ENCODE measurements at places on chromosomes 2 and 18. TPM values are rescaled to one million over a fixed set of nuclear protein-coding genes. Genes with fewer than 3 reads are reported as not detected.

The NAT8 gene
- not detected for polyA plus RNA-seq

The METTL5 gene
- polyA plus RNA-seq: 161 TPM

The FLACC1 gene
- polyA plus RNA-seq: not detected

DNA sequence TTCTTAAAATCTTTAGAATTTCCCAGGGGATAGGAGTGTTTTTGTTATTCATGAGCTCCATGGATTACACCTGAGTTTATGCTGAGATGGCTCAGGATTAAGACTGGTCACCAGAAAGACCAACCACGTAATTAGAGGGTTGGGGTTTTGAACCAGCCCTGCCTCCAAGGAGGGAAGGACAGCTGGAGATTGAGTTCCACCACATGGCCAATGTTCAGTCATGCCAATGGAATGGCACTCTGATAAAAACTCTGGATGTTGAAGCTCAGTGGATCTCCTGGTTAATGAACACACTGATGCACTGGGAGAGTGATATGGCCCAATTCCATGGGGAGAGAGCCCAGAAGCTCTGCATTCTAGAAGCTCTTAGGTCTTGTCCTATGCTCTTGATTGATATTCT is 38.7 kb upstream of the PTPN4 start:
- no peaks in the 10 kb centered on the region for H3K4me1 ChIP-seq
- H3K4me3 ChIP-seq: no peak overlapping the region
- no peak overlapping the region for H3K27ac ChIP-seq
- no peaks in the 10 kb centered on the region for H3K36me3 ChIP-seq

The C2orf66 gene
- polyA plus RNA-seq: not detected

DNA sequence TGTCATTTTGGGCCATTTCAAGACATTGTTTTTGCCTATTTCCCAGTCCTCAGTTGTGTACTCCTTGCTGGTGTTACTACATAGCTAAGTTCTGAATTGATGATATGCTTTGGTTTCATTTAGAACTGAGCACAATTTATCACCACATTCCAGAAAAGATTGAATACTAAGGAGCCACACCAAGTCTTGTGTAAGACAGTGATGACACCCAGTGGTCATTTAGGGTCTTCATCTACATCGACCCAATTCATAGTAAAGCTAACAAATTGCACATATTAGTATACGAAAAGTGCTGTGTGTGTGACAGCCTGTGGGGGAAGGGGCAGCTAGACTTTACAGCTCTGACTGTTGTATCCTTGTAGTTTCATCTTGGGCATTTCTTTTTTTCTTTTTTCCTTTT is 10.9 kb upstream of the DLX2 start:
- no peak overlapping the region for H3K4me3 ChIP-seq
- no peak for DNase-seq
- H3K36me3 ChIP-seq: no peaks in the 10 kb centered on the region
- no peak overlapping the region for H3K27ac ChIP-seq

- H3K27ac ChIP-seq: no peak overlapping the region
- H3K36me3 ChIP-seq: no peaks in the 10 kb centered on the region
- DNase-seq: no peak
- H3K4me3 ChIP-seq: no peak overlapping the region
- H3K4me1 ChIP-seq: no peaks in the 10 kb centered on the region
These were observed 65.4 kb downstream of the CCDC85A start for GRCh38 chr2:56248965-56249742.

The USP40 gene
- polyA plus RNA-seq: 17.8 TPM

DNA sequence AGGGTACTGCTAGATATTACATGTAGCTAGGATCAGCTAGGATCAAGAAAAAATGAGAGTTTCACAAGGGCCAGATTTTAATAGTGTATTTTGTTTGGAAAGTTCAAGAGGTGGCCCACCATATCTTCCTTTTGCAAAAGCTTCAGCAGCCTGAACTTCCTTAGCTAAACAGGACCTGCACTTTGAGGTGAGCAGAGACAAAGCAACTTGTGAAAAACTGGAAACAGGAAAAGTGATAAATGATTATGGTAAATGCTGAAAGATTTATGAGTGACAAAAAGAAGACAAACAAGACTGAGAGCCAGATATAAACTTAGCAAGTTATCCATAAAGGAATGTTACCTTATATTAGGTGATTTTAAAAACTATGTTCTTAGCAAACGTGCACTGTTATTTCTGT is 123.6 kb downstream of the ZNF521 start:
- no peak for DNase-seq
- no peaks in the 10 kb centered on the region for H3K36me3 ChIP-seq
- H3K4me3 ChIP-seq: no peak overlapping the region
- no peaks in the 10 kb centered on the region for H3K4me1 ChIP-seq
- H3K27me3 ChIP-seq: no peaks in the 10 kb centered on the region
- H3K27ac ChIP-seq: no peak overlapping the region

The ANTXR1 gene
- polyA plus RNA-seq: not detected

The C2orf72 gene
- not detected for polyA plus RNA-seq

DNA sequence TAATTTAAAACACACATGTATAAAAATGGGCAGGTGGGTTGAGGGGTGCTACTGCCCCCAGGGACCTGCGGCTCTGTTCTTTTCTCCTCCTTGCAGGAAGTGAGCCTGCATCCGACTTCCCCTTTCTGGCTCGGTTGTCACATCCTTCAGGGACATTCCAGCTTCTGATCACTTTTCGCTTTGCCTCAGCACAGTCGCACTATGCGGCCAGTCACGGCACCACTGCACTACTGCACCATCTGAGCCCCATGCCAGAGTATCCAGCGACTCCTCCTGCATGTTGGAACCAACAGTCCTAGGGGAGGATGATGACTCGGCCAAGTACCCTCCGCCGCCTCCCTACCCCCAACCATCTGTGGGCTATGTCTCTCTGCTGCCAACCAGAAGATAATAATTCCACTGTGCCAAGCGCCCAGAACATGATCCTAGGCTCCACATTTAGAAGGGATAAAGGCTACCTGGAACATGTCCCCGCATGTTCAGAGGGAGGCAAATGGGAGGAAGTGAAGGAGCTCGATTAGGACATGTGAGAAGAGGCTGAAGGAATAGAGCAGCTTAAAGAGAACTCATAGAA is 17.6 kb downstream of the CDC42EP3 start:
- H3K27ac ChIP-seq: peak overlapping the region; percentile 99
- no peaks in the 10 kb centered on the region for H3K27me3 ChIP-seq
- DNase-seq: peak; percentile 84
- H3K4me3 ChIP-seq: peak overlapping the region; percentile 75
- peaks cover 69% of the 10 kb centered on the region for H3K4me1 ChIP-seq
- H3K36me3 ChIP-seq: peaks cover 6% of the 10 kb centered on the region

The GPR39 gene
- polyA plus RNA-seq: not detected

- no peaks in the 10 kb centered on the region for H3K4me1 ChIP-seq
- H3K36me3 ChIP-seq: no peaks in the 10 kb centered on the region
- H3K27me3 ChIP-seq: no peaks in the 10 kb centered on the region
- H3K4me3 ChIP-seq: no peak overlapping the region
These were observed 68.8 kb upstream of the CWC22 start for GRCh38 chr2:180075870-180076269.

- H3K27ac ChIP-seq: no peak overlapping the region
- H3K4me3 ChIP-seq: no peak overlapping the region
- no peaks in the 10 kb centered on the region for H3K4me1 ChIP-seq
- H3K36me3 ChIP-seq: no peaks in the 10 kb centered on the region
These were observed 923 bp downstream of the FIGLA start for GRCh38 chr2:70789304-70790135.

The ABCG5 gene
- polyA plus RNA-seq: not detected

GRCh38 chr18:8562919-8563318 is 46.3 kb upstream of the RAB12 start:
- no peak for DNase-seq
- no peaks in the 10 kb centered on the region for H3K36me3 ChIP-seq
- H3K27ac ChIP-seq: no peak overlapping the region
- no peaks in the 10 kb centered on the region for H3K27me3 ChIP-seq
- no peaks in the 10 kb centered on the region for H3K4me1 ChIP-seq

- no peak for DNase-seq
- H3K27ac ChIP-seq: no peak overlapping the region
- no peaks in the 10 kb centered on the region for H3K4me1 ChIP-seq
- H3K36me3 ChIP-seq: no peaks in the 10 kb centered on the region
- no peaks in the 10 kb centered on the region for H3K27me3 ChIP-seq
These were observed 187.9 kb downstream of the VAPA start for GRCh38 chr18:10101729-10102128.

The SERPINB10 gene
- polyA plus RNA-seq: 12.4 TPM

- DNase-seq: no peak
- no peaks in the 10 kb centered on the region for H3K4me1 ChIP-seq
- H3K4me3 ChIP-seq: no peak overlapping the region
- no peaks in the 10 kb centered on the region for H3K36me3 ChIP-seq
These were observed 79.1 kb upstream of the EPB41L3 start for GRCh38 chr18:5622905-5623304.

- peaks cover 31% of the 10 kb centered on the region for H3K4me1 ChIP-seq
- H3K36me3 ChIP-seq: no peaks in the 10 kb centered on the region
These were observed 324.9 kb downstream of the LPIN1 start for GRCh38 chr2:12071318-12071717.

Data from GM12878 (cell line).